ENCODE measurements at places on chromosomes 4 and X.

- DNase-seq, result no peak
These were observed 244.2 kb downstream of the BCOR start for GRCh38 chrX:39853417-39854030.

GRCh38 chr4:56630876-56631666 is 50.0 kb downstream of the HOPX start:
- peak; percentile 23 for DNase-seq

- DNase-seq, result peak; percentile 32
These were observed 364.9 kb downstream of the ZNF674 start for GRCh38 chrX:46180258-46180687.

- no peak for DNase-seq
These were observed 57.3 kb upstream of the STIM2 start for GRCh38 chr4:26803211-26803861.

DNA sequence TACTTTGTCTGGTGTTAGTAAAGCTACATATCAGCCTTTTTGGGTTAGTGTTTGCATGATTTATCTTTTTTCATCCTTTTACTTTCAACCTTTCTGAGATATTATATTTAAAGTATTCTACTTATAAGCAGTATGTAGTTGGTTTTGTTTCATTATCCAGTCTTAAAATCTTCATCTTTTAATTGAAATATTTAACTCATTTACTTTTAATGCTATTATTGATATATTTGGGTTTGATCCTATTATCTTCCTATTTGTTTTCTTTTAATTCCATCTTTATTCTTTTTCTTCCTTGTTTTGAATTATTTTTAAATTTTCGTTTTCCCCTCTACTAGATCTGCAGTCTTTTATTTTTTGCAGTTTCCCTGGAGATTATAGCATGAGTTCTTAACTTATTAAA is 44.0 kb downstream of the CLDN22 start:
- no peak for DNase-seq

DNA sequence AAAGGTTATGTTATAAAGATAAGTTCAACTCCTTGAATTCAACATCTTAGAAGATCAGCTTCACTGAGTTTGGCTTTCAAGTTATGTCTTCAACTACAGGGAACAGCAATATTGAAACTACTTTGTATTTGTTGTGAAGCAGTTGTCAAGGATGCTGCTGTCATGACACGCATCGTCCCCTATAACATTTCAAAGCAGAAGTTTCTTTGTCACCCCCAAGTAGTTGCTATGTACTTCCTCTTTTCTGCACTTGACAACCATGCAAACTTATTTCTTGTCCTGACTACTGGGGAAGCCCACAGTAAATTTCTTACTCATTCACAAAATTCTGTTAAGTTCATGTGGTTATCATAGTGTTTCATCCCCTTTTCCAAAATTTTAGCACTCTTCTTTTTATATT is 14.3 kb downstream of the ANTXR2 start:
- no peak for DNase-seq

- DNase-seq, result no peak
These were observed 111.1 kb downstream of the APOOL start for GRCh38 chrX:85114776-85115175.

DNA sequence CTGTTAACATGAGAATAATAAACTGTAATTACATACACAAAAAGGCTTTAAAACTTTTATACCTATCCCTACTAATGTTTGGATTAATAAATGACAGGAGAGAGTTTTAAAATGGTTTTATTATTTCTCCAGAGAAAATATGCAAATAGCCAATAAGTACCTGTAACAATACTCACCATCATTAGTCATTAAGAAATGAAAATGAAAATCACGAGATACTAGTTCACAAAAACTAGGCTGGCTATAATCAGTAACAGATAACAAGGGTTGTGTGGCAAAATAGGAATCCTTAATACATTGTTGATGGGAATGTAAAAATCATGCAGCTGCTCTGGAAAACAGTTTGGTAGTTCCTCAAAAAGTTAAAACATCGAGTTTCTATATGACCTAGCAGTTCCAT is 25.2 kb upstream of the AP1AR start:
- DNase-seq, result no peak

DNA sequence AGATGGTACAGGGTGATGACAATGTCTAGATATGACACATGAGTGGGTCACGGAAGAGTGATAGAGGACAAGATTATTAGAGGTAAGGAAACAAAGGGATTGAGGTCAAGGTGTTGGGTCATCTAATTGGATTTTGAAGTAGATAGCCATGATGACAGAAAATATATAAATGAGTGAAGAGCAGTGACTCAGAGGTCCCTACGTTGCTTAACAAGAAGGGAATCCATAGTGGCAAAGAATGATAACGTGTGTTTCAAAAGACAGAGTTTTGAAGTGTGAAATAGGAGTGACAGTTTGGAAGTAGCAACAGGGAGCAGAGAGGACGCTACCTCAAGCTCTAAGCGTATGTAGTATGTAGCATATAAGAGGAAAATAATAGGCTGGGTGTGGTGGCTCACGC is 22.2 kb upstream of the CAMK2D start:
- no peak for DNase-seq

- DNase-seq, result no peak
These were observed 28.7 kb upstream of the BMP2K start for GRCh38 chr4:78747475-78747922.

DNA sequence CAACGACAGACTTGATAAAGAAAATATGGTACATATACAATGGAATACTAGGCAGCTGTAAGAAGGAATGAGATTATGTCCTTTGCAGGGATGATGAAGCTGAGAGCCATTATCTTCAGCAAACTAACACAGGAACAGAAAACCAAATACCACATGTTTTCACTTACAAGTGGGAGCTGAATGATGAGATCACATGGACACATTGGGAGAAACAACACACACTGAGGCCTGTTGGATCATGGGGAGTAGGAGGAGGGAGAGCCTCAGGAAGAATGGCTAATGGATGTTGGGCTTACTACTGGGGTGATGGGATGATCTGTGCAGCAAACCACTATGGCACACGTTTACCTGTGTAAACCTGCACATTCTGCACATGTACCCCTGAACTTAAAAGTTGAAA is 209.7 kb downstream of the SPRY1 start:
- no peak for DNase-seq

GRCh38 chrX:3263681-3264126 is 82.7 kb downstream of the MXRA5 start:
- no peak for DNase-seq

- DNase-seq, result no peak
These were observed 181.0 kb downstream of the SPANXN3 start for GRCh38 chrX:143336261-143336660.

GRCh38 chrX:75154871-75155270 is 1.2 kb downstream of the ABCB7 start:
- DNase-seq, result no peak

GRCh38 chrX:123873956-123874355 is 14.1 kb downstream of the XIAP start:
- no peak for DNase-seq

- no peak for DNase-seq
These were observed 79.4 kb upstream of the SMIM10 start for GRCh38 chrX:134911348-134911747.

GRCh38 chr4:124044867-124045266 is 648.3 kb downstream of the SPRY1 start:
- DNase-seq, result no peak

- no peak for DNase-seq
These were observed 54.5 kb downstream of the CCSER1 start for GRCh38 chr4:90181644-90182043.

DNA sequence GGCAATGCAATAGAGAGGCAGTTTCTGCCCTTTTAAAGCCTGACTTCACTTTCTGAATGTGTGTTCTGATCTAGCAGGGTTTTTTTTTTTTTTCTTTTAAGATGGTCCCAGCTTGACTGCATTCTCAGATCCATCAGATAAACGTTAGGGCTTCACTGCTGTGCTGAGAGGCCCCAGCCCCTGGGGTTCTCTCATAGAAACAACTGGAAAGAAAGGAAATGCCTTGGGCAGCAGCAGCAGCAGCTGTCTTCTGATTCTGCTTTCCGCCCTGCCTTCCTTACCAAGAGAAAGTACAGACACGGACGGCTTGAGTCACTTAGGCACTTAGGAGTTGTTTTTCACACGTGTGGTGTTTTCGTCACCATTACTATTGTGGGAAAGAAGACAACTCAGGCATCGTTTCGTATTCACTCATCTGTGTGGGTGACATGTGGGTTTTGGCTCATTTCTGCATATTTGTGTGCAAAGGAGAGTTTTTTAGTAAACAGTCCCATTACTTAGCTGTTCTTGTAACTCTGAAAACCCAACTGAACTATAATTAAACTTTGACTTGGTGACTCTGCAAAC is 172.0 kb downstream of the PTTG2 start:
- peak; percentile 63 for DNase-seq

- no peak for DNase-seq
These were observed 6.9 kb downstream of the PJA1 start for GRCh38 chrX:69158166-69158980.

- DNase-seq, result no peak
These were observed 305.1 kb upstream of the PPP1R2C start for GRCh38 chrX:43083016-43083415.

DNA sequence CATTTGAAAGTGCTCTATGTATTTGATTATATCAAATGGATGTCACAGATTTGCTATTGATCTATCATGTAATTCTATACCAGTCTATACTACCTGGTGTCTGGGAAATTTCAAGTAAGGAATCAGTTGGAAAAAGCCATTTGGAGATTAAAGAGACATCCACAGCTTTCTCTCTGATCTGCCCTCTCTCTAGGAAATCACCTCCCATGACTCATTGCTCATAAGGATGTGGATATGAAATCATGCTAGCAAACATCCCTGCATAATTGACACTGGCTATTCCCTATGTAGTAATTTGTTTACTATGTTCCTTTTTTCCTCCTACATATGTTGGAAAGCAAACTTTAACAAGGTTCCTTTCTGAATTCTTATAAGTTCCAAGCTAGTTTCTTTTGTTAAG is 94.3 kb downstream of the TEX13A start:
- peak; percentile 22 for DNase-seq

DNA sequence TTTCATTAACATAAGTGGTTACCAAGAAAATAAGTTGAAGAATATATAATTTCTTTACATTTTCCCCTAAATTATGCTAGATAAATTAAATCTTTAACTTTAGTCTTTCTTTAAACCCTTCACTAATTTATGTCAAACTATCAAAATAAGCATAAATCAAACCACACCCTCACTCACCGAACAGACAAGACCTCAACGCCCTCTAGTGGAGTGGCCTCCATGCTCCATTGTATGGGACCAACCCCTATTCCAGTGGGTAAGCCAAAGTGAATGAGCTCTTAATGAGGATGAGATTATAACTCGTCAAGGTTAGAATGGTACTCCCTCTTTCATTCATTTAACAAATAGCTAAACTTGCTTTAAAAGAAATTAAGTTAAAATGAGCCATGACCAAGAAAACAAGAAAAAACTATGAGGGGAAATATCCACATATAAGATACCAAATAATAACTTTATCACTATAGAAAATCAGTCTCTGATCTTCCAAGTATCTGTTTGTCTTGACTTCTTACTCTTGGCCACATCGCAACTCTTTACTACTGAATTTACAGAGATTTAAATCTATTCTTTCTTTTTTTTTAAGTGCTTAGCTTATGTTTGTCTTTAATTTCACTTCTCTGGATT is 15.6 kb upstream of the BBS12 start:
- peak; percentile 57 for DNase-seq

DNA sequence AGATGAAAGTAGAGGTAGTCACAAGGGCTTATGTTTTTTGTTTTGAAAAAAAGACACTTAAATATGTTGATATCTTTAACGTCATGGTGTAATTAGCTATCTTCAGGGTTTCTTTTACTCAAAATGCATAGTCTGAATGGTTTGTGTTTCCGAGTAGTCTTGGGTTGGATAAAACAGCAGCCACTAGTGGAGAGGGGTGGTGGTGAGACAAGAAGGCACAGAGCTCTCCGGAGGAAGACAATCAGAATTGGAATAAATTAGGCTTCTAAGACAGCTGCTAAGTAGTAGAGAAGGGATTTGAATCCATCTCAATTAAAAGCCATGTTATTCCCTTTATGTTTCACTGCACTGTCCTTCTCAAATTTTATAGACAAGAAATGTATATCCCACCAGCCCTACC is 240.4 kb upstream of the VEGFC start:
- no peak for DNase-seq

- DNase-seq, result no peak
These were observed 49.9 kb upstream of the TMEM184C start for GRCh38 chr4:147567276-147567675.

- peak; percentile 44 for DNase-seq
These were observed 56.7 kb downstream of the ANK2 start for GRCh38 chr4:113106108-113106507.

GRCh38 chrX:109600237-109600651 is 24.7 kb downstream of the KCNE5 start:
- DNase-seq, result no peak

DNA sequence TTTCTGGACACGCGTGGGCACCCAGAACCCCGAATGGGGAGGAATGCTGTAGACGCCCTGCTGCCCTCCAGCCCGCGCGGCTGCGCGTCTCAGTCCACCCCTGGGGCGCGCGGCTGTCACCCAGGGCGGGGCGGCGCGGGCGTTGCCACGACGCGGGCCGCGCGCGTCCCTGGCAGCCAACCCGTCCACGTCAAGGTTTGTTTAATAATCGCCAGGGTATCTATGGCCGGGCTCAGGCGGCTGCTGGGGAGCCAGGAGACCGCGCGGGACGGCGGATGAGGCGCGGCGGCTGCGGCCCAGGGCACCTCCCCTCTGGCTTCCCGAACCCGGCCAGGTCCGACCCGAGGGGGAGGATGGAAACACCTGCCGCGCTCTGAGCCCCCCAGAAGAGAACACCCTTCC is at the start of gene SPATA18:
Gene SPATA18, plus strand, starts transcription at position 92 of the 402 bp plus-strand sequence. CDS start 401 bp downstream, outside the sequence.
- DNase-seq, result no peak

- DNase-seq, result no peak
These were observed 386.6 kb downstream of the CENPC start for GRCh38 chr4:67158666-67159065.

- no peak for DNase-seq
These were observed 124.4 kb downstream of the KDM6A start for GRCh38 chrX:44997282-44997812.

- no peak for DNase-seq
These were observed 40.5 kb downstream of the ATP1B4 start for GRCh38 chrX:120402369-120402768.

DNA sequence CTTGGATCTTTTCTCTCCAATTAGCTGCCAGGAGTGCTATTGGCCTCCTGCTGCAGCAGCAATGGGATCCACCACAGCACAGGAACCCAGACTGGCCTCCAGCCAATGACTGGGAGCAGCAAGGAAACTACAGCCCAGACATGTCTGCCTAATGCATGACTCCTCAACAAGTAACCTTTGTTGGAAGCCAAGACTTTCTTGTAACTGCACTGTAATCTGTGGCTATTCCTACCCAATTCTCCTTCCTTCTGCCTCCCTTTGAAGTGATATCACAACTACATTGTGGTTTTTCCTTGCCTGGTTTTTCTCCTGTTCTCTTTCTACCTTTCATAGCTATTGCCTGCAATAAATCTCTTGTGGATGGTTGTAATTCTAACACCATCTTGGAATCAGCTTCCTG is 39.8 kb downstream of the SNCA start:
- DNase-seq, result no peak

GRCh38 chr4:71406459-71406963 is 67.7 kb downstream of the SLC4A4 start:
- no peak for DNase-seq
